Stimulated activated CD8-positive, alpha-beta memory T cell treated with anti-CD3 and anti-CD28 coated beads, Interleukin-4, amount 100 ng/mL, for 1 hour (primary cell): ENCODE measurements at places on chromosomes 5 and 9.

- DNase-seq: no peak
Observed at GRCh38 chr5:80654054-80654390, 430 bp upstream of the MSH3 start.

DNA sequence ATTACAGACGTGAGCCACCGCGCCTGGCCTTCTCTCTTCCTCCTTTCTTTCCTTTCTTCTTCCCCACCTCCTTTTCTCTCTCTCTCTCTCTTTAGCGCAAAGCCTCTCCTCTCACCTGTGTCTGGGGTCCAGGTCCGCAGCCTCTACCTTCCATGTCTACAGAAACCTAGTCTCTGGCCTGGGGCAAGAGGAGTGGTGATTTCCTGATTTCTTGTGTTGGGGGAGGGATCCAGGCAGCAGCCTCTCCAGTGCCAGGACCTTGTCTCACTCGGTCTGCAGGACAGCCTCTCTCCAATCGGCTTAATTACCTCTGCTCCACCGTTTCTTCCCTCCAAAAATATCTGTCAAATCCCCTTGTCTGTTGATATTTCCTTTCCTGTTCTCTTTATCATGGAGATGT, 16.1 kb upstream of the FAM120A start:
- no peak for DNase-seq

DNA sequence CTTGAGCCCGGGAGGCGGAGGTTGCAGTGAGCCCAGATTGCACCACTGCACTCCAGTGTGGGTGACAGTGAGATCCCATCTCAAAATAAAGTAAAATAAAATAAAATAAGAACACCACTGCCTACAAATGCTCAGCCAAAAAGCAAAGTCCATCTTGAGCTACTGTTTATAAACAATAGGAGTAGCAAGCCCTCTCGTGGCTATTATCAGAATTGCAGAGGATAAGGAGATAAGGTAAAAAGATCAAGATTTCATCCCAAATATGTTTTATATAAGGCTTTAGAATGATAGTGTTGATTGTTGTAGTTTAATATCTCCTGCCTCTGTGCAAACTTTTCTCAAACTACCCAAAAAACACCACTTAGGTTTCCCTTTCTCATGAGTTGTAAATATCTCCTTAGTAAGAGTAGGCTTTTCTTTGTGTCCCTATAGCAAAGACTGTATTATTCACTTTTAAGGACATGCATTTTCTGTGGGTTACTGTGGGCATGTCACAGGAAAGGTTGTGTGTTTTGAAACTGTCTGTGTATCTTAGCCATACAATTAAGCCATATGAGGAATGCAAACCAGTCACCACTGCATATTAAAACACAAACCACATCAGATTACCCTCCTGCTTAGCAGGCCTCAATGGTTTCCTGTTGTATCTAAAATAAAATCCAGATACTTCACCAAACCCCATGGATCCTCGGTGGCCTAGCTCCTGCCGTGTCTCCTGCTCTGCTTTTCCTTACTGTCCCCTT, 31.8 kb upstream of the CKS2 start:
- DNase-seq: no peak

DNA sequence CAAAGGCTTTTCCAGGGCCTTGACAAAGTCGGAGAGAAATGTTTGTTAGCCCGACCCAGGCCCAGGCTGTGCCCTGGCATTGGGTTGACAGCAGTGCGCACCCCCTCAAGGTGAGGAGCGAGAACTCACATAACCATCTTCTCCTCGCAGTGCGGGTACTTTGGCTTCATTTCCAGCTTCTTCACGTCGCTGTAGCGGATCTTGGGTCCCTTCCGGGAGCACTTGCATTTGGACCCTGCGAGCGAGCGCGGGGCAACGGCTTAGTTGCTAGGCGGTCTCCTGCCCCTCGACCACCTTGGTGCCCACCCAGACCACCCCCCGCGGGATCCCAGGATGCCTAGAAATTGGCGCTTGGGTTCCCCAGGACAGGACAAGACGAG, 496 bp downstream of the CXCL14 start:
- no peak for DNase-seq

GRCh38 chr5:109829331-109829730, 139.6 kb downstream of the MAN2A1 start:
- no peak for DNase-seq

DNA sequence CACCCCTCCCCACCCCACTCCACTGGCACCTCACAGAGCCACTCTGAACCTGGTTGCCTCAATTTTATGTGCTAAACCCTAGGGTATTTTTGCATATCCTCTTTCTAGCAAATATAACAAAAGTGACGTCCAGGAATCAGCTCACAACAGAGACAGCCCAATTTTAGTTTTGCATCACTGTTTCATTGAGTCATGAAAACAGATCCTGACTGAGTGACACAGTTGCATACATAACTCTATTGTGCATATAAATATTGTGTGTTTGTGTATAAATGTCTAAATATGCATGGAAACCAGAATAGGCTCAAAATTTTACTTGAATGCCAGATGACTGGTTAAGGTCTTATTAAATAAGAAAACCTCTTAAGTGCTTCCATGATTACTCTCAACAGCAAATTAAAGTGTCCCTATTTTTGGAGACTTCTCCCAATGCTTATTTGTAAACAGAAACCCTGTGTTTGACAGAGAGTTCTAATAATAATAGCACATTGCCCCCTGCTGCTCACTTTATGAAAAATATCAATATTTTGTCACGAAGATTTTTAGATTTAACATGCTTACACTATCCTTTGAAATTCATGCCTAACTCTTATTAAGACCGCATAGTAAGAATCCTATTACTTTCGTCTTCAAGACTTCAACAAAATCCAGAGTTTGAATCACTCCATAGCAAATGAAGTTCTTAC, 75.5 kb upstream of the PRRC1 start:
- no peak for DNase-seq

DNA sequence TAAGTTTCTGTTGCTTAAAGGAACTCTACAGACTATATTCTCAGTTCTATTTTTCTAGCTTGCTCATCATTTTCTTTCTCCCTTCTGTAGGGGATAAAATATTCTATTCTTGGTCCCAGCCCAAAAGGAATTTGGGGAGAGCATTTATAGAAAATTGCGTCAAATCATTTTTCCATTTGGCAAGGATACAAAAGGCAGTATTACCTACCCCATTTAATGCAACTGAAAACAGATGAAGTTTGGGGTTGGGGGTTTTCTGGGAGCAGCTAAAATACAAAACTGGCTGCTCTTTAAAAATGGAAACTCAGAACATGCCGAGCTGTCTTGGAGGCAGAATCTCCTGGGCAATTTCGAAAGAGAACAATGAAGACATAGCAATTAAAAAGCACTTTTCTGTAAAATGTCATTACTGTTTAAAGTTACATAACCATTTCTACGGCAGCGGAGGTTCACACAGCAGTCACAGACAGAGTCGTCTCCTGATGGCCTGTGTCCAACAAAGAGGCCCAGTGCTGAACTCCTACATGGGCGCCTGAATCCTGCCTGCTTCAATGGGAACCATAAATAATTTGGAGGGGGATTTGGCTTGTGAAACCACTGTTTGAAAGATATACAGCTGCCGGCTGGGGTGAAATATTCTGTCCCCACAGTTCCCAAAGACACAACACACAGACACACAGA, 152.4 kb downstream of the BRINP1 start:
- DNase-seq: no peak

DNA sequence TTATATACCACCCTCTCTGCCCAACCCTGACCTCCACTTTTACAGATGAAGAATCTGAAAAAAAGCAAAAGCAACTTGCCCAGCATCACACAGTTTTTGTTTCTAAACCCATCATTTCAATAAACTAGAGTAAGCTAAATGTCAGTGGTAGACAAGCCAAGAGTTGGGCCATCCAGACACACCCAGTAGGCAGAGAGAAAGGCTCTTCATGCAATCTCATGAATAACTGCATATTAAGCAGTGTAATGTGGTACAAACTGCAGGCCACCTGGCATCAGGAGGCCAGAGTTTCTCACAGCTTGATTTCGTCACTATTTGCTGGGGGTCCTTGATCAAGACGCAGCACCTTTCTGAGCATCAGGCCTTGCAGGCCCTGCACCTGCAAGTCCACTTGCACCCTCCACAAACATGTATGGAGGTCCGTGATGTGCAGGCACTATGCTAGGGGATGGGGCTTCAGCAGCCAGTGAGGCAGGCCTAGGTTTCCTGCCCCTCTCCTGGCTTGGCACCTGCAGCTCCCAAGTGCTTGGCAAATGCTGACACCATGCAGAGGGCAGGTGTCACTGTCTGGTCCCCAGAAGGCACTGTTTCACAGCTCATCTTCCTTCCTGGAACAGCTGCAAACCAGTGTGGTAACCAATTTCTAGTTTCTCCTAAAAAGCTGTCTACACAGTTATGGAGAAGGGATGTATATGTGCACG, 29.8 kb downstream of the ADAM19 start:
- DNase-seq: no peak

- DNase-seq: no peak
Observed at GRCh38 chr9:136292591-136293448, 11.1 kb downstream of the CCDC187 start.

GRCh38 chr5:90353254-90353653, 56.3 kb downstream of the CETN3 start:
- no peak for DNase-seq

DNA sequence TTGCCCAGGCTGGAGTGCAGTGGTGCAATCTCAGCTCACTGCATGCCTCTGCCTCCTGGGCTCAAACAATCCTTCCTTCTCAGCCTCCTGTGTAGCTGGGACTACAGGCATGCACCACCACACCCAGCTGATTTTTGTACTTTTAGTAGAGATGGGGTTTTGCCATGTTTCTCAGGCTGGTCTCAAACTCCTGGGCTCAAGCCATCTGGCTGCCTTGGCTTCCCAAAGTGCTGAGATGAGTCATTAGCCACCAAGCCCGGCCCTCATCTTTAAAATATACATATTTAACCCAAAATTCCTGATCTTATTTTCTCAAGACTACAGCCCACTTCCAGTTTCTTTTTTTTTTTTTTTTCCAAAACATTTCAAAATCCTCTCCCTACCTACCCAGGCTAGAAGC, 31.7 kb upstream of the MINAR2 start:
- DNase-seq: no peak

DNA sequence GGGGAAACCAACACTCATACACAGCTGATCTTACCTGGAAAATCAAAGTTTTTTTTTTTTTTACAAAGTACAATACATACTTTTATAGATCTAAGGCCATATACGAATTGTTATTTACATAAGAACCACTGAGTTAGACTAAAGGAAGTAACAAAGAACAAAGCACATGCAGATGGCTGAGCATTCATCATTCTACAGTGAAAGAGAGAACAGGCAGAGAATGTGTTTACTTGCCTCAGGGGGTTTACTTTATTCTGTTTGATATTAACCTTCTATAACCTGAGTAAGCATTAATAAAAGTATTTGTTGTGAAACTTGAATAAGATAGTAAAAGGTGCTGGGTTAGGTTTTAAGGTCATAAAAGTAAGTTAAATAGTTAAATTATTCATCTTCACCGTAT, 54.7 kb downstream of the SLC38A9 start:
- DNase-seq: no peak

DNA sequence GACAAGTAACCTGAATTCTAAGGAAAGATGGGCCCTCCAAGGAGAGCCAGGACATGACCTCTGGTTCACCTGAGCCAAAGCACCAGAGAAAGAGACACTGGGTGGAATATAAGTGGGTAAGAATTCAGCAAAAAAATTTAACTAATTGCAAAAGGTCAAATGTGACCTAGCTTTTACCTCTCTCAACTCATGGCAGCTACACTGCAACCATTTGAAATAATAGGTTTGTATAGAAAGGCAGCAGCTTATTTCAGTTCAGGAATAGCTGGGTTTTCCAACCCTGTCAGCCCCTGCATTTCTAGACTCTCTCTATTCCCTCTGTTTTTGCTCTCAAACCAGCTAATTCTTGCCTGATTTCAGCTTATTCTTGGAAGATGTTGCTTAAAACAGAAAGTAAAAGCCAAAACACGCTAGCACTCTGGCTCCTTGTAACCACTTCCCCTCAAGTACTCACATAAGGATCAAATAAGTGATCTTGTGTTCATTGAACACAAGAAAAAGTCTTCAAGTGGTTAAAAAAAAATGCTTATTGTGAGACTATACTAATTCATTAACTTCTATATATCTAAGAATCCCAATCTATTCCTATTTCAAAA, 101.1 kb upstream of the NR4A3 start:
- DNase-seq: no peak

DNA sequence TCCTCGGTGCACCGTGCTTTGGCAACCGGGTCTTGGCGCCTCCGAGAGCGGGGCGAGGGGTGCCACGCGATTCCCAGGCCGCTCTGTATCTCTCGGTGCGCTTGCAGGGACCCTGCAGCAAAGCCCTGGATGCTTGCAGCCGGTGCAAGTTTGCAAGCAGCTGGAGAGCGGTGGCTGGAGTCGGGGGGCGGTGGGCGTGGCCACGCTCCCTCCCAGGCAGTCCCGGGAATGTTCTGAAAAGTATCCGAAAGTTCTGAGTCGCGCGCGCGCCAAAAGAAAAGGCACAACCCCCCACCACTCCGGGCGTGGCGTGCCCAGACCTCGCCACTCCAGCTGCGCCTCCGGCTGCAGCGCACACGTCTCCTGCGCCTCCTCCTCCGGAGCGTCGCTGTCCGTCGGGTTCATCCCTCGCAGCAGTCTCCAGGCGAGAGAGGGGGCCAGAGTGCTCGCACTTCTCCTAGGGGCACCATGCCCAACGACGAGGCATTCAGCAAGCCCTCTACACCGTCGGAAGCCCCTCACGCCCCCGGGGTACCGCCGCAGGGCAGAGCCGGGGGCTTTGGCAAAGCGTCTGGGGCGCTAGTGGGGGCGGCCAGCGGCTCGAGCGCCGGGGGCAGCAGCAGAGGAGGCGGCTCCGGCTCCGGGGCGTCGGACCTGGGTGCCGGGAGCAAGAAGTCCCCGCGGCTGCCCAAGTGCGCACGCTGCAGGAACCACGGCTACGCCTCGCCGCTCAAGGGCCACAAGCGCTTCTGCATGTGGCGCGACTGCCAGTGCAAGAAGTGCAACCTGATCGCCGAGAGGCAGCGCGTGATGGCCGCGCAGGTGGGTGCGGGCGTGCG, at the start of gene DMRT1:
DMRT1 (plus strand) TSS at position 327 of the 839 bp plus-strand sequence; CDS start at position 469, 142 bp downstream.
- no peak for DNase-seq

DNA sequence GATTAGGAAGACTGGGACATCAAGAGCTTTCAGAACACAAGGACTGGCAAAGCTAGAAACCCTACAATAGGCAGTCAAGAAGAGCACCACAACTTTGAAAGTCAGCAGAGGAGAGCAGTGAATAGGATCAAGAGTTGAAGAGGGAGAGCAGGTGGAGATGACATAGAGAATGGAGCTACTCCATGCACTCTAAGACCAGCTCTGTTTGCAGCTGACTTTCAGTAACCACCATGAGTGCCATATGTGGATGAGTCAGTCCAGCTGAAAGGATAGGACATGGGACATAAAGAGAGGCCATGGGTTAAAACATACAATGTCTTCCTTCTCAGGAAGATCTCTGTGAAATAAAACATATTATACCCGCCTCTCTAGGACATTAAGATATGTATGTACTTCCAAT, 289.1 kb upstream of the KLF4 start:
- no peak for DNase-seq

- DNase-seq: no peak
Observed at GRCh38 chr5:168916266-168916665, 337.1 kb upstream of the PANK3 start.
